ENCODE measurements at places on chromosomes 6 and 20.

DNA sequence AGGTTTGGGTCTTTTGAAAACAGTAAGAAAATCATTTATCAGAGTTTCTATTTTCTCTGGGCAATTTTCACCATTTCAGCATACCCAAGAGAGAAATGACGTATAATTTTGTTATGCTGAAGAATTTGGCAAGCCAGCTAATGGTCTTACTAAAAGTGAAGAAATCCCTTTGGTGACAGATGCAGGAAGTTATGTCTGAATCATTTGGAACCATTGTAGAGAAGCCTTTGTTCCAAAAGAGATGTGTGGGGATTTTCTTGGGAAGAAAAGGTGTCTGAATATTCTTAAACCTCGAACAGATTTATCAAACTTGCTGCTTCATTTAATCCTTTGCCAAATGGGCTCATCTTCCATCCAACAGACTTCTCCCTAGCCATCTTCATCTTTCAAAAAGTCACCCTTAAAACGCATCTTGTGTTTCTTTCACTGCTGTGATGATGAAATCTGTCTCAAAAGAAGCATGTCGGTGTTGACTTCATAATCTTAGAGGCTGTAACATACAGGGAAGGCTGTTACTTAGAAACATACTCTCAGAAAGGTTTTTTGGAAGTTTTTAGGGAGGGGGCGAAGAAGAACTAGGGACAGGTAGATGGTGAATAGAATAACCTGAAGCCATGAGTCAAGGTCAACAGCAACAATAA lies 39.5 kb downstream of the CITED2 start:
- DNase-seq = no peak

DNA sequence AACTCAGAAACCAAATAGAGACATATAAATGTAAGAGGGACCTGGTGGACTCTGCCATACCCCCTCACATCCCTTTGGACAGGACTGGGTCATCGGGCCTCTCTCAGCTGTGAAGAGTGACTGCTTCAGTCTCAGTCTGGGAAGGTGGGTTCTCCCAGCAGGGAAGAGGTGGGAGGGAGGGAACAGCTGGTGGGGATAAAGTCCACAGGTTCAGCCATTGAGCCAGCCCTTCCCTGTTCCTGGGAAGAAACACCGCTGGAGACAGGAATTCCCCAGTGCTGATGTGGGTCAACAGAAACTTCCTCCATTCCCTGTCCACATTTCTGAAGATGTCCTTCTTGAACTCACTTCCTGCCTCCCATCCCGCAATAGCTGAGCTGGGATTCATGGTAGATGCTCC lies 209.2 kb upstream of the PMEPA1 start:
- DNase-seq = no peak

GRCh38 chr6:157278171-157278570 lies 45.1 kb downstream of the TMEM242 start:
- no peak for DNase-seq

DNA sequence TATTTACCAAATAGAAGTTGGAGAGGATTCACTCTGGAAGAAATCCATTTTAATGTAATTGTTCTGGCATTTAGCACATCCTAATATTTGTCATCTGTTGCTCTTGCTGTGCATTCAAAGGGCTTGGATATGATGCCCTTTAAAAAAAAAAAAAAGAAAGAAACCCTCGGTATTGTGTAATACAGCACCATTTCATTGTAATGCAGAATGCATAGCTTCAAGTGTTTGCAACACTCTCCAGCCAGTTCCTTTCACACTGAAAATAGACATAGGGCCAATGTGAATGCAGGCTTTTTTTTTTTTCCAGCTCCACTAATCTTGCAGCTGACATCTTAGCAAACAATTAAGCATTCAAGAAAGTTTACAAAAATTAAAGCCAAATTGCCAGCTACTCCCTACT lies 197.4 kb upstream of the POU3F2 start:
- no peak for DNase-seq

DNA sequence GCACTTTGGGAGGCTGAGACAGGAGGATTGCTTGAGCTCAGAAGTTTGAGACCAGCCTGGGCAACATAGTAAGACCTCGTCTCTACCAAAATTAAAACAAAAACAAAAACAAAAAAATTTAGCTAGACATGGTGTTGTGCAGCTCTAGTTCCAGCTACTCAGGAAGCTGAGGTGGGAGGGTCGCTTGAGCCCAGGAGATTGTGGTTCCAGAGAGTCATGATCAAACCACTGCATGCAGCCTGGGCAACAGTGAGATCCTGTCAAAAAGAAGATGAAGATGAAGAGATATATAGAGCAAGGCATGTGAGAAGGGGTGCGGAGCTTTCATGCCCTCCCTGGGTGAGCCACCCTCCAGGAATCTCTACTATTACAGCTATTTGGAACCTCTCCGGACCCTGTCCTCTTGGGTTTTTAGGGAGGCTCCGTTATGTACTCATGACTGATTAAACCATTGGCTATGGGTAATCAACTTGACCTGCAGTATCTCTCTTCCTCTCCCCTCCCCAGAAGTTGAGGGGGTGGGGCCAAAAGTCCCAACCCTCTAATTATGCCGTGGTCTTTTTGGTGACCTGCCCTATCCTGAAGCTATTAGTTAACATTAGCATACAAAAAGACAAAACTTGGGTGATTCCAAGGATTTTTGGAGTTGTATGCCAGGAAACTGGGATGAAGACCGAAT lies 9.0 kb downstream of the POLH start:
- DNase-seq = no peak

GRCh38 chr6:30150671-30151395 lies 10.2 kb downstream of the TRIM10 start:
- no peak for DNase-seq

- no peak for DNase-seq
These were observed 2.6 kb upstream of the CENPW start for GRCh38 chr6:126337323-126337722.

Data from right atrium auricular region (tissue), 2 donors.